ENCODE measurements at places on chromosomes 1 and 21.

DNA sequence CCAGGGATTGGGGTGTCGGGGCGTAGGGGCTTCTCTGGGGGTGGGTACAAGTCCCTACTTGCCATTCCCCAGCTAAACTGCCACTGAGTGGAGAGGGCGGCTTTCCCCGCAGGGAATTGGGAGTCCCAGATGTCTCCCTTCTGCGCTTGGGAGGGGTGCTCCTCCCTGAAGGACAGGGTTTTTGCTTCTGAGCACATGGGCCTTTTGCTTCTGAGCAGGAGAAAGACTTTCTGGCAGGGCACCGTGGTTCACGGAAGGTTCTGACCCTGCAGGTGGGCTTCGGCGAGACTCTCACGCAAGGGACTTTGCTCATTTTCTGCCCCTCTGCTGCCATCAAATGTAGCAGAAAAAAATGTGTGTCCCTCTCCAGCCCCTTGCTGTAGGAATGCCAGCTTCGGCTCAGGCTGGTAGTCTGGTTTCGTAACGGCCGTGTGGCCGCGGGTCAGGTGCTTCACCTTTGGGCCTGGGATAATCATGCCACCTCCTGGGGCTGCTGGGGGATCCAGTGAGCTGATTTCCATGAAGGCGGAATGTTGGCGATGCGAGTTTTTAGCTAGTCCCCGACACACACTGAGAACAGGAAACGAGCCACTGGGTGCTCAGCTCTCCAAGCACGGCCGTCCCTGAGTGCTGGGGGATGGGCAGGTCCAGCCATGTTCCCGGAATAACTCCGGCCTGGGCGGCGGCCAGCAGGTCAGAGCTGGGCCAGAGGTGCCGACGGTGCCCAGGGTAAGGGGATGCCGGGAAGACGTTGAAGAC, 364.0 kb downstream of the CAMTA1 start:
- DNase-seq: no peak

DNA sequence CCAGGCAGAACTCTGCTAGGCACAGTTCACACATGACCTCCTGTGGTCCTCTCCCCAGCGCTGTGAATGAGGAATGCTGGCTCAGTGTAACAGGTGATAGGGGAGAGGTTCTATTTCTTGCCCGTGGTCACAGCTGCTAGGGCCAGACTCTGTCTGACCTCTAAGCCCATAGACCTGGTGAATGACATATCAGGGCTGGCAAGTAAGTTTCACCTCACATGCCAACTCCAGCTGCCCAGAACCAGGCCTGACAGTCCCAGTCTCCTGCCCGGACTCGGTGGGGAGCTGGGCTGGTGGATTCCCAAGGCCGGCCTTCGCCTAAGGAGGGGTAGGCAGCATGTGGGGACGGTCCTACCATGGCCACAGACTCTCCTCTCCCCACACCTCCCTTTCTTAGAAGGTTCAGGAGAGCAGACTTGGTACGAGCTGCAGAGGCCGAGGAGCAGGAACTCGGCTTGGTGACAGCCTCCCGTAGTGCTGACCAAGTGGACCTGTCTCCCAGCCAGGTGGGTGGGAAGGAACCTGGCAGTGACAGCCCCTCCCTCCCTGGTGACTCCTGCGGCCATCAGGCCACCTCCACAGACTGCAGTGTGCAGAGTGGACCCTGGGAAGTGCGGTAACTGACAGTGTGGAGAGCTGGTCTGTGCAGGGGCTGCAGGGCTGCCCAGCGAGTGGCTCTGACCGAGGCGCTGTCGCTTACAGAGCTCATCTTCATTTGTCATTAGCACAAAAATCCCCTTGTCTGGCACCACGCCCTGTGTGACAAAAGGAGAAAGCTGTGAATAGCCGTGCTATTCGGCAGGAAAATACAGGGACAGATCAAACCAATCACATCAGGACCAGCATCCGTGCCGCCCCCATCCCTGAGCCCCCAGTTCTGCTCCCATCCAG, 74.6 kb downstream of the SCCPDH start:
- no peak for DNase-seq

DNA sequence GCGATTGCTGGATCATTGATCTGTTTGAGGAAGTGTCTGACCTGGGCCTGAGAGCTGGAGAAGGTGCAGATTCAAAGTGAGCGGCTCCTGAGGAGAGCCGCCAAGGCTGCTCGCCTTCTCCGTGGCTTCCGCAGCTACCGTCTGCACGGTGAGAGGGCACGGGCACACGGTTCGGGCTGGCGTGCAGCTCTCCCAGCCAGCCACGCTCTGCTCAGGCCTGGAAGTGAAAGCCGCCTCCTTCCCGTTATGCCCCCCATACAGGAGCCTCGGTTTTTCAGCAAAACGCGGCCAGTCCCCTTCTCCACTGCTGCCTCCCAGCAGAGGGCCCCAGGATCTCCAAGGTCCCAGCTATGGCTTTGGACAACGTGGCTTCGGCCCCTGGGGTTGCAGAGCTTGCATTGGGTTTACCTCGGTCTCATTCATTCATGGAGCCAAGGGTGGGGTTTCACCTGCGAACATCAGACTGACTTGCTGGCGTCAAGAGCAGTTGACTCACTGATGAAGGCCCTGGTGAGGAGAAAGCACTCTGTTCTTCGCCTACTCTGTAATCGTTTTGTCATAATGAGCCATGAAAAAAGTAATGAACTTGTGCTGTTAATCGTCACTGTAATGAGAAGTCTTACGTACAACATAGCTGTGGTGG, 24.4 kb upstream of the PDXK start:
- DNase-seq: no peak

GRCh38 chr21:21286170-21286798, 288.1 kb downstream of the NCAM2 start:
- no peak for DNase-seq

DNA sequence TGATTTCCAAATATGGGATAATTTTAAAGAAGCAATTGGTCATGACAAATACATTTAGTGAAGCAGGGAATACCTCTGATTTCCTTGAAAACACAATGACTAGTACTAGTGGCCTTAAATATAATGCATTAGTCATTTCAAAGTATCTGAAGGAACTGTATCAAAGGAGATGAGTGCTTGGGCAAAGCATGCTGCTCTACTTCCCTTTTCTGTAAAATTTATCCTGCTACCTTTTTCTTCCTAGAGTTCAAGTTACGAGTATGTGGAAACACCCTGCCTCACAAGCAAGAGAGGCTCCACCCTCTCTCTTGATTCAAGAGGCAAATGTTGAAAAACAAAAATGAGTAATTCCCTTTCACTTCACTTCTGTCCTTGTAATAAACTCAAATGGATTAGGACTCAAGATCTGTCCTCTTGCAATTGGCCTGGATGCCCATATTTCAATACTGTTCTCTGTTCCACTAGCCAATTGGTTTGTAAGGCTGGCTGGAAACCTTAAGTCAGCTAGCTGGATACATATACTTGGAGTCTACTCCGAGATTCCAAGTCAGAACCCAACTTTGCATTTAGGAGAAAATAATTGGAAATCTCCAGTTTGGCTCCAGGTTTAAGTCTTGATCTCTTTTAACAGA, 92.5 kb downstream of the CDC42BPA start:
- DNase-seq: no peak

DNA sequence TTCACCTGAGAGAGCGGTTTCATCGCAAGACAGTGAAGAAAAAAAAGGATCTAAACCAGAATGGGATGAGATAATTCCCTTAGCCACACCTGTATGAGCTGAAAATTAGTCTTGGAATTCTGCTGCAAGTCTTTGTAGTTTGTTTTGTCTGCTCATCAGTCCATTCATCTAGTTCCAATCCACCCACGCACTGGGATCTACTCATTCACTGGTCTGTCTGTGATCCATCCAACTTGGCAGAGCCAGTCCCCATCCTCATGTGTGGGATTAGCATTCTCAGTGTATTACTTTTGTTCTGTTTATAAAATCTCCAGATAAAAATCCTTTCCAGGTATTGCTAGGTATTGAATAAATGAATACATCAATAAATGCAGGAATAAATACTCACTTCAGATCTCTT, 266.5 kb upstream of the USP24 start:
- DNase-seq: no peak

- no peak for DNase-seq
Observed at GRCh38 chr1:246641394-246641793, 75.1 kb downstream of the CNST start.

DNA sequence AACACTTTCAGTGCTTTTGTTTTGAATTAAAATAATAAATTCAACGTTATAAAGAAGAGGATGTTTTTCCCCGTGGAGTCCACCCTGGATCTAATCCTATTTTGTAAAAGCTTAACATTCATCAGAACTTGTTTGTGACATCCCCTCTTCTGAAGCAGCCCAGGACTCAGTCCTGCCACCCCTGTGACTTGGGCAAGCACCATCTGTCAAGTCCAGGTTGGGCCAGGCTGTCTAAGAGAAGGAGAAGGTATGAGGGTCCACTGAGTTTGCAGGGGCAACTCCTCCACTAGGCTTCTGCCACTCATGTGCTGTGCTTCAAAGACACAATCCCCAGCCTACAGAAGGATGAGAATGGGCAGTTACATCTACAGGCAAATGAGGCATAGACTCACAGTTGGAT, 59.7 kb downstream of the MT1HL1 start:
- no peak for DNase-seq

DNA sequence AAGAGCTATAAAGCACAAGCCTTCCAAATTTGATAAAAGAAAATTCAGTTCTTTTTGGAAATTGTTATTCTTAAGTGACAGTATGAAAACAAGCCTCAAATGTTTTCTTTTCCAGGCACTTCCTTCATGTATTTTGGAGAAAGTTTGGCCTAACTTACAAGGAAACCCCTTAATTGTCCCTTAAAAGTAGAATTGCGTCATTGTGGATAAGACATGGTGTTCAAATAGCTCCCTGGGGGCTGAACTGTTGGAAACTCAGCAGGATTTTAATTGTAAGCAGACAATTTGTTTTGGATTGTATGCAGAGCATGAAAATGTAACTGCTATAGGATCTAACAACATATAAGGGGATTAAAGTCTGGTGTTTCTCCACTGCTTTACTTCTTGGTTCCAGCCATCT, 35.4 kb upstream of the FGGY start:
- no peak for DNase-seq

DNA sequence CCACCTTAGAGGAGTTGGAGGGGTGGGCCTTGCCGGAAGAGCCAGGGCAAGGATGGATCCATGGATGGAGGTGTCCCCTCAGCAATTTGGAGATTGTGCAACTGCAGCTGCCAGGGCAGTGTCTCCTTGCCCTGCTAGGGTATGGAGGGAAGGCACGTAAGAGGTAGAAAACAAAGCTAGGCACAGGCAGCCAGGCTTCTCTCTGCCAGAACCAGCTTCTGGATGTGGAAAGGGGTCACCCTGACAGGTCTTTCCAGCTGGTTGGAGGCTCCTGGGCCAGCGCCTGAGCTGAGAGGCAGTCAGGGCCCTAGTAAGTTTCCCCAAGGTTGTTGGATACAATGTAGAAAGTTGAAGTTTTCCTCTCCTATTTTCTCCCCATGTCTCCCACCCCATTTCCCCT, 15.2 kb upstream of the SLC25A34 start:
- DNase-seq: no peak

GRCh38 chr1:204287466-204287891, 72.2 kb downstream of the PLEKHA6 start:
- no peak for DNase-seq

- no peak for DNase-seq
Observed at GRCh38 chr1:181525104-181525721, 41.9 kb downstream of the CACNA1E start.

GRCh38 chr1:170267317-170267716, 121.6 kb downstream of the NTMT2 start:
- no peak for DNase-seq

DNA sequence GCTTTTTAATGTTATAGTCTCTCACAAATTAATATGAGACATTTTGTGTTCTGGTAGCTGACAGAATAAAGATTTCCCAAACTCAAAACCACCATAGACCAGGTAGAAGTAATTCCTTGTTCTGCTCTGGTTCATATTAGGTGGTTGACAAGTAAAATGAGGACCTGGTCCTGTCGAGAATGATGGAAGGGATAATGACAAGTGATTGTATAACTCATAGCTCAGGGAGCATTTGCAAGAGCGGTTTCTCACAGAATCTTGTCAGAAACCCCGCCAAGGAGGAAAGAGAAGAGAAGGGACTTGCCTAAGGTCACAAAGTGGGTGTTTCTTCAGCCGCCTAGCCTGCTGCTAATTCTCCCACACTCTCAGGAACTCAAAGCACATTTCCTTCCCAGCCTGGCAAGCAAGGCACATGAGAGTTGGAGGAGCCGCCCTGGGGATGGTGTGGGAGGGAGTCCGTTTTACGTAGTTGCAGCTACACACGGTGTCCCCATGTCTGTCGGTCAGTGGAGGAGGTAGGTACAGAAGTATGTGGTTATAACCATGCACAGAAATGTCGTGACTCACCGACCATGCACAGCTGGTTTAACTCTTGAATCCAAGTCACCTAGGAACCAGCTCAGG, 46.5 kb downstream of the SAMD13 start:
- no peak for DNase-seq

DNA sequence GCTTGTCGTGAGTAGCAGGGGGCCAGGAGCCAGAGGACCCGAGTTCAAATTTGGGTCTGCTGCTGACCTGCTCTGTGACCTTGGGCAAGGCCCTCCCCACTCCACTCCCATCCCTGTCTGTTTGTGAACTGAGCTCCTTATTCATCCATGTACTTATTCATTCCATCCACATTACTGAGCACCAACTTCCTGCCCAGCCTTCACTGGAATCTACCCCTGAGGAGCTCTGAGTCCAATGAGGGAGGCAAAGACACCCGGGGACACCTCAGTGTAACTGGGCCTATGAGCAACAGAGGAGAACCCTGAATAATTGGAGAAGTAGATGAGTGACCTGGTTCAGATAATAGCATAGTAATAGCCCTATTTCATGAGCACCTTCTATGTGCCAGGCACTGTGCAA, 8.9 kb downstream of the BSND start:
- DNase-seq: no peak

GRCh38 chr1:13517193-13517812, 3.5 kb upstream of the LRRC38 start:
- no peak for DNase-seq

GRCh38 chr1:214154596-214155292, 126.2 kb upstream of the SMYD2 start:
- no peak for DNase-seq

DNA sequence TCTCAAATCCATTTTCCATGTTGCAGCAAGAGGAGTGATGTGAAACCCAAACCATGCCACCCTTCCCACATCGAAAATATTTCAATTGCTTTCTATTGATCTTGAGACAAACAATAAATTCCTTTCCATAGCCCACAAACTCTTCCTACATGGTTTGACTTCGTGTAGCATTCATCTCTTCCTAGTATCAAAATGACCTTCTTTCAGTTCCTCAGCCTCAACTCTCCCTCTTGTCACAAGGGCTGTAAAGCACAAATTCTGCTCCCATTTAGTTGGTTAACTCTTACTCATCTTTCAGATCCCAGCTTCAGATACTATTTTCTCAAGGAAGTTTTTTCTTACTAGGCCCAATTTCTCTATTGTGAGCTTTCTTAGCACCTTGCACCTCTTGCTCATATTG, 99.0 kb downstream of the ZNF281 start:
- no peak for DNase-seq

DNA sequence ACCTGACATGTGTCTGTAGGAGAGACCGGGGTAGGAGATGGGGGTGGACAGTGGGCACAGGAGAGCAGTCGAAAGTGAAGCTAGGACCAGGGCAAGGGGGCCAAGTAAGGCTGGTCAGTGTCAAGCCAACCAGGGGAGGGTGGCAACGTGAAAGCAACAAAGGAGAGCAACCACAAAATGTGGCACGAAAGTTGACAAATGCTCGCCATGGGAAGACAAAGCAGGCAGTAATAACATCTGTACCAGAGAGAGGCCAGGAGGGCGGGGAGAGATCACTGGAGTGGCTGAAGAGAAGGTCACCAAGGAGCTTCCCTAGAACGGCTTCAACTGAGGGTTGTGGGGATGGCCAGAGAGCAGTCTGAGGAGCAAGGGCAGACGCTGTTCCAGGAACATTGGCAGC, 17.0 kb downstream of the QSOX1 start:
- DNase-seq: no peak
